Glomerular endothelial cell (primary cell): ENCODE measurements at places on chromosomes 12 and 14. TPM values are rescaled to one million over a fixed set of nuclear protein-coding genes. Genes with fewer than 3 reads are reported as not detected.

- no peak for DNase-seq
Measured at GRCh38 chr14:37145395-37145794, 27.0 kb downstream of the SLC25A21 start.

DNA sequence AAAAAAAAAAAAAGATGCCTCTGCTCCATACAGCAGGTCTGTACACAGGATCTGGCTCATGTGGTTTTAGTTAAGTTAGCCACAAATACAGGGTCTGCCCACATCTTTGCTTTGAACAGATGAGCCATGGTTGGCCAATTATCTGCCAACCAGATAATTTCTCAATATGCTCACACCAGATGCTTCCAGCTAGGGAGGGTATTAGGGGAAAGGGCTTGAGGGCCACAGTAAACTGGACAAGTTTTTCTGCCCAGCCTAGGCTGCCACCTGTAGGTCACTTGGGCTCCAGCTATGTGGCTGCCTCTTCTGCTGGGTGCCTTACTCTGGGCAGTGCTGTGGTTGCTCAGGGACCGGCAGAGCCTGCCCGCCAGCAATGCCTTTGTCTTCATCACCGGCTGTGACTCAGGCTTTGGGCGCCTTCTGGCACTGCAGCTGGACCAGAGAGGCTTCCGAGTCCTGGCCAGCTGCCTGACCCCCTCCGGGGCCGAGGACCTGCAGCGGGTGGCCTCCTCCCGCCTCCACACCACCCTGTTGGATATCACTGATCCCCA is 776 bp downstream of the RDH5 start:
- DNase-seq, result no peak

GRCh38 chr12:115312901-115313300 is 628.9 kb upstream of the TBX3 start:
- no peak for DNase-seq

DNA sequence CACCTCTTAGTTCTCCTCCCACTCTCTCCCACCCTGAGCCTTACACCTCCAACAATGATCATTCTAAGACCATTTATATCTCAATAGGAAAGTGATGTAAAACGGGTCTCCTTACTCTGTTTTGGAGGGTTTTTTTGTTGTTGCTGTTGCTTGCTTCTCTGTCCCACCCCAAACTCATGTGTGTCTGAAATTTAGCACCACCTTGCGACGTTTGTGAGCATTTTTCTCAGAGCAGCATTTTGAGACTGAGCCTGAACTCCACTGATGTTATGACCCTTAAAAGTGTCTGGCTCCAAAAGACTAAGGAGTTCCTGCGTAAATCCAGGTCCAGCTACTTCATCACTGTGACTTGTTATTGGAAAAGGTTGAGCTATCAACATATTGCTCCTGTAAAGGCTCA is 155.0 kb downstream of the DAD1 start:
- DNase-seq, result no peak

DNA sequence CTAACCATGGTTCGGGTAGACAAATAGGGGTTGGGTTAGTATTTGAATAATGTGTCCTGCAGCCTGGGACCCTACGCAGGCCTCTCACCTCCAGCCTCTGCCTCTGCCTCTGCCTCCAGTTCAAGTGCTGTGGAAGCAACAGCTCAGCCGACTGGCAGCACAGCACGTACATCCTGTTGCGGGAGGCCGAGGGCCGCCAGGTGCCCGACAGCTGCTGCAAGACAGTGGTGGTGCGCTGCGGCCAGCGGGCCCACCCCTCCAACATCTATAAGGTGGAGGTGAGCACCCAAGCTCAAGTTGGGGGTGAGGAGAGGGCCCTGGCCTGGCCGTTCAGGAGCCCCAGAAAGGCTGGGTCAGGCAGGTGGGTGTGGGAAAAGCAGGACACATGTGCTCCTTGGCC is 55.9 kb downstream of the TSPAN11 start:
- DNase-seq, result no peak

- DNase-seq, result no peak
Measured at GRCh38 chr12:104575442-104576186, 118.9 kb downstream of the CHST11 start.

GRCh38 chr14:68979722-68980451 is 785 bp upstream of the ACTN1 start:
- no peak for DNase-seq

DNA sequence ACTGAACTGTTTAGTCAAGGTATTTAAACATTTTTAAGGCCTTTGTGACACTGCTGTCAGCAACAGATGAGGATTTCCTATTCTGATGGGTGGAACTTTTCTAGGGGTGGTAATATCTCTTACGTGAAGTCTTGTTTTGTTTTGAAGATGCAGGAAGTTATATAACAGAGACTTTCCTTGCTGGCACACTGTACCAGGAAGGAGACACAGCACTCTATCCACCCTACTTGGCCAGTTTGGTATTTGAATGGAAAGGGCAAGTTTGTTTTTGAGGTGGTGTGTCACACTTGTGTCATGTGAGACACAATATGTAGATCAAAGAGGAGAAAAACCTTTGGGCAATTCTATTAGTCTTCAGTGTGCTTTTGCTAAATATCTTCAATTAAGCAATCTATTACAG is 51.6 kb upstream of the SRP54 start:
- peak; percentile 48 for DNase-seq

- DNase-seq, result no peak
Measured at GRCh38 chr12:80291108-80291754, 152.8 kb upstream of the PTPRQ start.

DNA sequence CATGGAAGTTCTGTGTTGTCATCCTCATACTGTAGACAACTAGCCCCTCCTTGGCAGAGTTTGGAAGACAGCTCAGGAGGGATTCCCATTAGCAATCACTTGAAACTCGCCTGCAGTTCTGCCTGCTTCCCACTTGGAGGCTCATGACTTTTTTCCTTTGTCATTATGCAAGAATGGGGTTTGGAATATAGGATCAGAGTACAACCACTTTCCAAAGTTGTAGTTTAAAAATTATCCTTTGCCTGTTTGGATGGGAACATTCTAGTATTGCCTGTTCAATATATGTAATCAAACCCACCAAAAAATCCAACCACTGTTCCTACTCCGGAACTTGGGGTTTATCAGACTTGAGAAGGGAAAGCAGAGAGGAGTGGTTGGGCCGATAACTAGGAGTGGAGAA is 2.1 kb upstream of the GPD1 start:
- no peak for DNase-seq

- no peak for DNase-seq
Measured at GRCh38 chr12:130698106-130698505, 18.0 kb downstream of the RIMBP2 start.

DNA sequence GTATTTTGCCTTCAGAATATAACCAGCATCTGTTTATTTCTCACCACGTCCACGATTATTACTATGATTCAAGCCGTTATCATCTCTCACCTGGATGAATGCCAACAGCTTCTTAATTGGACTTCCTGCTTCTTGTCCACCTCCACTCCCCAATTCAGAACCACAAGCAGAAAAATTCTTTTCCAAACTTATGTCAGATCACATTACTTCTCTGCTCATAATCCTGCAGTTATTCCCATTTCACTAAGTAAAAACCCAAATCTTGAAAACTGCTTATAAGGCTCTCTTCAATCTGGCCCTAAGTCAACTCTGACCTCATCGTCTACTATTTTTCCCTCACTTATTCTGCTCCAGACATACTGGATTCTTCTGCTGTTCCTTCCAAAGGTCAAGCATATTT is 2.0 kb downstream of the CRY1 start:
- no peak for DNase-seq

DNA sequence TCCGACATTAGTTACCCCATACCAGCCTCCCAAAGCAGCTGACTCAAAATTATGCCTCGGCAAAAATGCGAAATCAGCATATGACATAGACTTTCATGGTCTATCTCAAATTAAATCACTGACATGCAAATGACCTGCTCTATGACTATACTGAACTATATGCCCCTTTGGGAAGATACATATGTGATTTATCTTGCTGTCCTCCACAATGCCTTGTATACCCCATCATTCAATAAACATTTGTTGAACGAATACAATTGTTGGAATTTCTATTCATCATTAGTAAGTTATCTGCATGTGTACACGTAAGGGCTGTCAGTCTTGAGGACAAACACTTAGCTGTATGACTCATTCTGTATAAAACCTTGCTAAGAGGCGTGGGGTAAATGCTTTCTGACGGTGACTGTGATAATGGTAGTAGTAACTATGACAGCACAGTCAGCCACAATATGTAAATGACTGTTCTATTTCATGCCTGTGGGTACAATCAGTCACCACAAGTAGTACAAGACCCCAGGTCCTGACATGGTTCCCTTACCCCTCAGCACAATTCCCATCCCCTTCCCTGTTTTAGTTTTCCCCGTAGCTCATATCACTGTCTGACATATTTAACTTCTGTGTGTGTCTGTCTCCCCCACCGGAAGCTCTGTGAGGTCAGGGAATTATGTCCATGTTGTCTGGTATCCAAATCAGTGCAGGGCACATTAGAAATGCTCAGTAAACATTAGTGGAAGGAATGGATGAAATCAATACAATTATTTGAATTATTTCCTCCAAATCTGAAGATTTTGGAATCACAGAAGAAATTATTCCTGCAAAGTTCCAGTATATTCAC is 42.8 kb downstream of the STXBP6 start:
- no peak for DNase-seq

GRCh38 chr12:127311720-127312364 is 955.1 kb upstream of the TMEM132C start:
- DNase-seq, result no peak

GRCh38 chr12:14289601-14290000 is 75.9 kb upstream of the ATF7IP start:
- no peak for DNase-seq

DNA sequence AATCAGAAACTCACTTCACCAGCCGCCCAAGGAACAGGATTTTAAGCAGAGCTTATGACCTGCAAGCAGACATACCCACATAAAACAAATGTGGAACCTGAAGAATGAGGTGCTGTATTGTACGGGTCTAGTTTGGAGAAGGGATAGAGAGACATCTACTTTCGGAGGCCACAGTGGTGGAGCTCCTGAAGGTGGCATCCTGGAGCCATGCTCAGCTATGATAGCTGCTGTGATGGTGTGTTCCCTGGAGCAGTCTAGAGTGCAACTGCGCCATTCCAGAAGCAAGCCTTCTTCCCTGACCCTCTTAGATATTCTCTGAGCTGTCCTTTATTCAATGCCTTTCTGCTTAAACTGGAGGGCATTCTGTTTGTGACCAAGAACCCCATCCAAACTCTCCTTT is 402.6 kb downstream of the FUT8 start:
- DNase-seq, result no peak

GRCh38 chr12:43776498-43776897 is 17.7 kb downstream of the IRAK4 start:
- DNase-seq, result no peak

GRCh38 chr12:105944628-105945027 is 194.1 kb downstream of the NUAK1 start:
- DNase-seq, result no peak

GRCh38 chr14:50249136-50249775 is 17.9 kb upstream of the SOS2 start:
- DNase-seq, result no peak

- DNase-seq, result no peak
Measured at GRCh38 chr14:97280526-97280925, 483.3 kb downstream of the VRK1 start.

GRCh38 chr14:95327558-95328374 is 8.1 kb upstream of the CLMN start:
- no peak for DNase-seq

DNA sequence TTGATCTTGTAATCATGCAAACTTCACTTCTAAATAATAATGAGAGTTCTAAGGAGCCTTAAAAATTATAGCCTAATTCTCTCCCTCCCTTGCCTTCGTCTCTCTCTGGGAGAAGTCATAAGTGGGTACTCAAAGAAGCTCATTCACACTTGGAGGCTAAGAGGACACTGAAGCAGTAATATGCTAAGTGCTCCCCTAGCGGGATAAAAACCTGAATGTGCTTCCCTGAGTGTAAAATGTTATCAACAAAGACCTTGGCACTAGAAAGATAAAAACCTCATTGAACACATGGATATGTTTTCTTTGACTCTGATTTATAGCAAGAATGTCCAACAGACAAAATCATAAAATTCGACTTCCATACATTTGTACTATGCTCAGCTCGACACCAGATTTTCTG is 337.9 kb upstream of the NOVA1 start:
- no peak for DNase-seq

DNA sequence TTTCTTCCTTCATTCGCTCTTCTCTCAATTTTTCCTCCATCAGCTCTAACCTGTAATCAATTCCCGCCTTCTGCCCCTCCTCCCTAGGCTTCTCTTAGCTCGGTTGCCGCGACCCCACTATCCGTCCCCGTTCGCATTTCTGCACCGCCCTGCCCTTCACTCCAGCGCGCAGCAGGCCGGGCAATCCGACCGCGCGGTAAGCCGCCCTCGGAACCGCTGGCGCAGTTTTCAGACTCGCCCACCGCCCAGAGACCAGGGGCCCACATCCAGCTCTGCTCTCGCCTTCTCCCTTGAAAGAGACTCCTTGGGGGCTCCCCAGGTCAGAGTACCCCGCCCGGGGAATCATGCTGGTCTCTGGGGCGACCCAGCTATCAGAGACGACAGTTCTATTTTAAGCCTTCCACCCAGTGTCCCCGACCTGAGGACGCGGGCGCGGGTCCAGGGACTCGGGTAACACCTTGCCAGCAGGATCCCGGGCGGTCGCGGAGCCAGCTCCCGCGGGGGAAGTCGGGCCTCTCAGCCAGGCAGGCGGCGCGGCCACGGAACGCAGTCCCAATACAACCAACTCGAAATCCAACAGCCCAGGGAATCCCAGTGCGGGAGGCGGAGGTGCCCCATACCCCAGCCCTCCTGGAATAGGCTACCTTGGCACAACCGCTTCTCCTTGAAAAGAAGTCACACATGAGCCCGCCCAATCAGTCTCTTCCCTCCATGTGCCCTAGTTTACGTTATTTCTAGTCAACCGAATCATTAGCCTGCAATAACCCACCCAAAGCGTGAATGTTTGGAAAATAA is 5.7 kb upstream of the SLC38A4 start:
- DNase-seq, result no peak

- no peak for DNase-seq
Measured at GRCh38 chr12:122080149-122081082, 1.9 kb downstream of the MLXIP start.

ZDHHC22 gene
- total RNA-seq, result not detected in 2 replicates

DDN gene
- total RNA-seq, result 0.10 and 0.12 TPM in 2 replicates

RNASE3 gene
- total RNA-seq, result not detected in 2 replicates

P3H3 gene
- 53.8 and 87.9 TPM in 2 replicates for total RNA-seq

MYF5 gene
- total RNA-seq, result not detected in 2 replicates

DPF3 gene
- 6.2 TPM in 2 replicates for total RNA-seq

GLT8D2 gene
- total RNA-seq, result 2.3 and 3.8 TPM in 2 replicates

KRT8 gene
- 43.1 and 79.8 TPM in 2 replicates for total RNA-seq

FAR2 gene
- 46.4 and 51.4 TPM in 2 replicates for total RNA-seq

TMEM132C gene
- not detected in 2 replicates for total RNA-seq

TNFAIP2 gene
- total RNA-seq, result 59.6 and 136 TPM in 2 replicates

DPY19L2 gene
- 3.3 and 3.5 TPM in 2 replicates for total RNA-seq

SDR39U1 gene
- total RNA-seq, result 21.2 and 25.4 TPM in 2 replicates

ERG28 gene
- total RNA-seq, result 13.7 and 15.1 TPM in 2 replicates

SLC7A7 gene
- total RNA-seq, result 27.2 and 38.2 TPM in 2 replicates

KRT5 gene
- total RNA-seq, result not detected in 2 replicates

TAS2R42 gene
- total RNA-seq, result not detected in 2 replicates

SCN8A gene
- total RNA-seq, result 2.0 and 7.1 TPM in 2 replicates

ASCL1 gene
- total RNA-seq, result not detected in 2 replicates

HOXC10 gene
- total RNA-seq, result 1.2 and 6.1 TPM in 2 replicates

CLEC2A gene
- not detected in 2 replicates for total RNA-seq

KLHL33 gene
- total RNA-seq, result not detected in 2 replicates
